ENCODE measurements at places on chromosomes 2 and 18. TPM values are rescaled to one million over a fixed set of nuclear protein-coding genes. Genes with fewer than 3 reads are reported as not detected.

GRCh38 chr2:120775194-120775593 lies 39.5 kb downstream of the GLI2 start:
- DNase-seq = no peak

DNA sequence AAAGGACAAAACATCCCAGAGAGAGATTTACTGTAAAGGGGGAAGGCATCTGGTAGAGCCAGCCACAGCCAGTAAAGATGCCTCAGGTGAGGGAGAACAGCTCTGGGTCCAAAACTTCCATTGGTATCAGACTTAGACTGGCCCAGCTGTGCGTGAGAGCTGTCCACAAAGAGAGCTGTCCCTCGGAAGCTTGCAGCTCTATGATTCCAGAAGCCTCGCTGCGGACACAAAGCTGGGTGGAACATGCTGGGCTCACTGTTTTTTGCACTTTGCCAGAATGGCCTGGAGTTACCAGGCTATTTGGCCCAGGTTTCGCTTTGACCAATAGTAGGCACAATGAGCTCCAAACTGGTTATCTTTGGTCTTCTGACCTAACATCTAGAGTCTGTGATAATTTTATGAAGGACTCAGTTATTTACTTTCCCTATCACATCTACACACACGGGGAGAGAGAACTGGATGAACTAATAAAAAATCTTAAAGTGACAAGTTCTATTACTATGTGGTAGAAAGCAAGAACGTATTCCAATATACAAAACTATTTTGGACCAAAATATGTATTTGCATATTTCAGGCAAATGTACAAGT lies 101.9 kb downstream of the DNER start:
- DNase-seq = no peak

- DNase-seq = no peak
Measured at GRCh38 chr2:88199912-88200682, 30.0 kb downstream of the THNSL2 start.

NPPC gene
- total RNA-seq = not detected

DNA sequence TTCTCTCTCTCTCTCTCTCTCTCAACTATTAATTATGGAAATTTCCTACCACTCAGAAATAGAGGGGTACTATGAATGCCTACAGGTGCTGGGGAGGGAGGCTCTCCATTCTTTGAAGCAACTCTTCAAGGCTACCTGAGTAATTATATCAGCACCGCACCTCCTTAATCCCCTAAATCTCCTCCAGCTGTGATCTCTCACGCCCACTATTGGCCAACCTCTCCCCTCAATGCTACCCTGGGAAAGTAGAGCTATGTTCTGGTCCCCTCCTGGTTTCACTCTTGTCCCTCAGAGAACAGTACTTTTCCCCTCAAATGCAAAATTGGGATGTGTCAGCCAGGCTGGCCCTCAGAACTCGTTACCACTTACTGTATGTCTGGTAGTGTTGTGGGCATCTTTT lies 1.6 kb downstream of the MOCOS start:
- DNase-seq = no peak

- no peak for DNase-seq
Measured at GRCh38 chr2:157438863-157439823, 4.7 kb downstream of the CYTIP start.

EVX2 gene
- total RNA-seq = not detected

DNA sequence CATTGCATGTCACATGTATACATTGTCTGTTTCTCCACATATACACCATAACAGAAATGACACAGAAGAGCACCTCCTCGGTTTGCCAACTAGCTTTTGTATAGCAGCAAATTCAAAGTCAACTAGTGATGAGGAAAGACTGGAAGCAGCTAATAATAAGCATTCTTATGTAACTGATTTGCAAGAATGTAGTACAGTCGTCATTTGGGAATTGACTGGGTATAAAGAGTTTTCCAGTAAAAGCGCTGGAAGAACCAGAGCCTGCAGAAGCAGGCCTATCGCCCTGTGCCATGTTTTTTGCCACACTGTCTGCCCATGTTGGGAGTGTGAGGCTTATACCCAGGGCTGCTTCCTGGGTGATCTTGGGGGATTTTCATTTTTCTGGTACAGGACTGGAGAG lies 310.6 kb downstream of the GBX2 start:
- DNase-seq = no peak

DNA sequence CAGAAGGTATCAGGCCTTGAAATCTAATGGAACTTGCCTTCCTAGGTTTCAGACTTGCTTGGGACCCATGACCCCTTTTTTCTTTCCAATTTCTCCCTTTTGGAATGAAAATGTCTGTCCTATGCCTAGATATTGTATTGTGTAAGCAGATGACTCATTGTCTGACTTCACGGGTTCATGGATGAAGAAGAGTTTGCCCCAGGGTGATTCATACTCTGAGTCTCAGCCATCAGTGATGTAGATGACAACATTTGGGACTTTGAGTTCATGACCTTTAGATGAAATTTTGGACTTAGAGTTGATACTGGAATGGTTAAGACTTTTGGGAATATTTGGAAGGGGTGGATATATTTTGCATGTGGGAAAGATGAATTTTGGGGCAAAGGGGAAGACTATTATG lies 11.2 kb upstream of the SCYGR5 start:
- no peak for DNase-seq

DNA sequence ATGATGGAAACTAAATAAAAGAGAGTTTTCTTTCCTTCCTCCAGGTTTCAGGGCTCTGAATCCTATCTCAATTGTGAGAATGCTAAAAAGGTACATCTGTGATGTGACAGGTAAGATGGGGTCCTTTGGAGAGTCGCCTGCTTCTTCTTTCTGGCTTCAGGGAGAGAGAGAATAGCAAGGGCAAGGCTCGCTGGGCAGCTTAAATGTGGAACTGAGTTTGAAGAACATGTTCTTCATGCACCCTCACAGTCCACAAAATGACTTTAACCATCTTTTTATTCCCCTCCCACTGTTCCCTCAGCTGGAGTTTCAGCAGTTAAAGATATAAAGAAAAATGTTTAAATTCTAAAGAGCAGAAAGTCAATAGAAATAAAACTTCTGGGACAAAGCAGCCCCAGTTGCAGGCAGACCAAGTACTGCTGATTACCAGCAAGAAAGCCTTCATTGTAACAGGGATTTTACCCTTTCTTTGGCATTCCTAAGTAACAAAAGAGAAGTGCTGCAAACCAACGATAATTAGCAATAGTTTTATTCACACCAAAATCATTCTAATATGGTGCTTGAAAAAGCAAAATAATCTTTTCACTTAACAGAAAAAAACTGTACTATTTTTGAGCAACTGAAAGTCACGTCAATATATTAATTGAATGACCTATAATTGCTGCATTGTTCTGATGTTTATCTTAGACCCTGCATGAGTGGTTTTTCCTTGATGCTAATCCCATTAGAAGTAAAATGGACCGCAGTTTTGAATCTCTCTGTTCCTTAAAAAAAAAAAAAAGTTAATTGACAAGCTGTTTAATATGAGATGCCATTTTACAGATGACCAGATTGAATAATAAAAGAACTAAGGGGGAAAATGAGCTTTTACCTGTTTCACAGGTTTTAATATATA lies 61.5 kb downstream of the LRP2 start:
- no peak for DNase-seq

EFHD1 gene
- 4.3 TPM for total RNA-seq

DNA sequence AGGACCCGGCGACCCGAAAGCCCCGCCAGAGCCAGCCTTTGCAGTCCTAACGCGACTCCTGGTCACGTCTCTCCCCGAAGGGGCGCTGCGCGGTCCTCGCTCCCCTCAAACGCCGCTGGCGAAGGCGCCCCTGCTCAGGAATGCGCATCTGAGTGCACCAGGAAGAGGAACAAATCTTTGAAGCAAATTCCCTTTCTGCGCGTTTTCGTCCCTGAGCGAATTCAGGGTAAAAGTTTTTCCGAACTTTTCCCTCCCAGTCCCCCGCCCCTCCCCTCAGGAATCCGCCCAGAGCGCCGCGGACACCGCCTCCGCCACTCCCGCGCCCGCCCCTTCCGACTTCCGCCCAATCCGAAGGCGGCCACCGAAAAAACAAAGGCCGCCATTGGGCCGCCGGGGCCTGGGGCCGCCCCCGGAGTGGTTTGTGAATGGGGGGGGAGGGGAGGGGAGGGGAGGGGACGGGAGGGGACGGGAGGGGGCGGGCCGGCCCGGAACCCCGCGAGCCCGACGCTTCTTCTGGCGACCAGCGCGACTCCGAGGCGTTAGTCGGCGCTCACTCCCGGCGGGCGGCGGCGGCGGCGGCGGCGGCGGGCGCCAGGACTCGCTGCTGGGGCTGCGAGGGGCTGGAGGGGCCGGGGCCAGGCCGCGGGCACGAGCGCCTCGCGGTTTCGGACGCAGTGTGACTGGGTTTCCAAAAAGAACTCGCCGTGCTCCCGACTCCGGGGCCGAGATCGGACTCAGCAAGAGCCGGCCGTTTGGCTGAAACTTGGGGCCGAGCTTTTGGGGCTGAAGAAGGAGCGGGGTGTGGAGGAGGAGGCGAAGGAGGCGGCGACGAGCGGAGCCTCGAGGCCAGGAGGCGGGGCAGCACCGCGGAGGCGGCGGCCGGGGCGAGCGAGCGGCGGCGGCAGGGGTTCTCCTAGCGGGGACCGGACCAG lies at the start of gene FZD7:
TSS of gene FZD7 (plus strand) at position 539 of the 932 bp plus-strand sequence. CDS start 793 bp downstream, outside the sequence.
- DNase-seq = peak; percentile 92

GRCh38 chr2:152710713-152711112 lies 6.5 kb downstream of the PRPF40A start:
- no peak for DNase-seq

DNA sequence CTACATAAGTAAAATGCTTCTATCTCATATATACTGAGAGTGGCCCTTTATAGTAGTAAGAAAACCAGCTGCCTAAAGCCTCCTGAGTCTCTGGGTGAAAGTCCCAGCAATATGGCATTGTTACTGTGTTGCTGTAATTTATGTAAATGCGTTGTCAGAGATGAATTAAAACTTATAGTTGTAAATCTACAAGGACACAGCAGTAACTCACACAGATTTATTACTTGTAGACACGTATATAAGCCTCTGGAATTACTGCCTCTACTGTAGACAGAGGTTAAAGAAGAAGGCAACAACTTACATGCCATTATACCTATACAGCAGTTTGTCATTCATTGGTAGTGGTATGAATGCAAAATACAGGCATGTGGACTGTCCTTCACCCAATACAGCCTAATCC lies 169.1 kb upstream of the BOD1L2 start:
- no peak for DNase-seq

DNA sequence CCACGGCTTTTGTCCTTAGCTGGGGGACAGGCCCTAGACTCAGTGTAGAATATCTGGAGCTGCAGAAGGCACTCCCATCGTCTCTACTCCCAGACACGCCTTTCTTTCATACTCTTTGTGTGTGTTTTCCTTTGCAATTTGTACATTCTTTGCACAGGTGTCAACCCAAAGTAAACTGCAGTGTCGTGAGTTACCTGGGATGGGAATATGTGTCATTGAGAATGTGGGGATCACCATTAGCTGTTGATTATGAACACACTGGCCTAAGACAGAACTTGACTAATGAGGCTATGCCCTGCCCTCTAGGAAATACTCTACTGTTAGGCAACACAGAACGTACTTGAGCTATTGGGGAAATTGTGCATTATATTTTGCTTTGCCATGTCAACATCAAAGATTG lies 233.3 kb downstream of the SETBP1 start:
- no peak for DNase-seq

GPR45 gene
- total RNA-seq = not detected

DNA sequence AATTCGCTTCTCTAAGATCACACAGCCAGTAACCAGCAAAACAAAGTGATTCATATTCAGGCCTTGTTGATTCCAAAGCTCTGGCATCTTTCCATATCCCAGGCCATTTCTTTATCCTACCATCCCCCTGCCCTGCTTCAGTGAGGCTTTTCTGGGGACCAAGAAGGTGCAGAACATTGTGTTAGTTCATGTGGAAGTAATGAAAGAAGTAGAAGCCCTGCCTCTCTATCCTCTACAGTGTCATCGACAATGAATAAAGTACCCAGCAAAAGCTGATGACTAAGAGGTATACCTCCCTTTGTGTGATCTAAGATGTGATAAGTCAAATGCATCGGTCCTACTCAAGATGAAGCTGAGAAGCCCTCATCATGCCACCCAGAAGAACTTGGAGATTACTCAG lies 383.2 kb downstream of the BCL11A start:
- no peak for DNase-seq

DNA sequence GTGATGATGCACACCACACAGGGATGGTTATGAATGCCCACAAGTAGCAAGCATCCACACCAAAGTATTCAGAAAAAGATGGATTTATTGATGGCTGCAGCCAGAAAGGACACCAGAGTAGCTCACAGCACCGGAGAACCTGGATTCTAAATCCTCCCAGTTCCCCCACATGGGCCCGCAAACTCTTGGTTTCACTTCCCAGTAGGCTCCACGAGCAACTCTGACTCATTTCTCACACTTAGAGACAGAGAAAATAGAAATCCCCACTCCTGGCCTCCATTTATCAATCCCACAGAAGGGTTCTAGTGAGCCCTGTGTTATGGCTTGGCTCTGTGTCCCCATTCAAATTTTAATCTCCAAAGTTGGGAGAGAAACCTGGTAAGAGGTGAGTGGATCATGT lies 426.7 kb upstream of the MYT1L start:
- no peak for DNase-seq

ERBB4 gene
- 43.8 TPM for total RNA-seq

MYO5B gene
- total RNA-seq = 44.1 TPM

TTN gene
- total RNA-seq = 12.2 TPM

DNA sequence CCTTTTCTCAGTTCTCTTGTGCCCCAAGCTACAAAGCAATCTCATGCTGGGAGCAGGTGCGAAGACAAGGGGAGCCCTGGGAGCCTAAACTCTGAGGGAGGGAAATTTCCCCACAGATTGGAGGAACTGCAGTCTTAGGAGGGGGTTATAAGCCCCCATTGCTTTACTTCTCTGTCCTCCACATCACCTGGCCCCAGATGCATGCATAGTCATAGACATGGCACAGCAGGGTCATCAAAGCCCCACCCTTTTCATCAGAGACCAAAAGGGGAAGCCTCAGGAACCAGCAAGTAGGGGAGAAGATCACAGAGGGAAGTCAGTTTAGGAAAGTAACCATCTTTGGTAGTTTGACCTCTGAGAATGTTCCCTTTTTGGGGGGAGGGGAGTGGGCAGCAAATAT lies 33.7 kb downstream of the LANCL1 start:
- no peak for DNase-seq

GRCh38 chr2:141515931-141516330 lies 614.9 kb downstream of the LRP1B start:
- no peak for DNase-seq

SCG2 gene
- total RNA-seq = 163 TPM

DNA sequence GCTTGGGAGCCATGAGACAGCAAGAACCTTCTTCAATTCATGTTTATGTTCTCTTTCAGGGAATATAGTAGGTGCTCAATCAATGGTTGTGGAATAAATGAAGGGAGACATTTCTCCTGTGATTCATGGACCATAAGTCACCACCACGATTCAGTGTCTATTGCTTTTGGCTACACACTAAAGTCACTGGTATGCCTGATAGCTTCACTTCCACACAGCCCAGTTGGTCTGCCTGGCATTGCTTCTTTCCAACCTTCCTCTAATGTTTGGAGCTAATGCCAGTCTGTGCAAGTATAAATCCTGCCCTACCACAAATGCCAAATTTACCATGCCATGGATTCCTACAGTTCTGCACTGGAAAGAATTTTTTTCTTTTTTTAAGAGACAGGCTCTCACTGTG lies 1.3 kb upstream of the CXCR1 start:
- DNase-seq = no peak

- no peak for DNase-seq
Measured at GRCh38 chr2:176130957-176131847, 1.7 kb downstream of the HOXD8 start.
